ELR (cell line): ENCODE measurements at places on chromosomes 16 and 17.

DNA sequence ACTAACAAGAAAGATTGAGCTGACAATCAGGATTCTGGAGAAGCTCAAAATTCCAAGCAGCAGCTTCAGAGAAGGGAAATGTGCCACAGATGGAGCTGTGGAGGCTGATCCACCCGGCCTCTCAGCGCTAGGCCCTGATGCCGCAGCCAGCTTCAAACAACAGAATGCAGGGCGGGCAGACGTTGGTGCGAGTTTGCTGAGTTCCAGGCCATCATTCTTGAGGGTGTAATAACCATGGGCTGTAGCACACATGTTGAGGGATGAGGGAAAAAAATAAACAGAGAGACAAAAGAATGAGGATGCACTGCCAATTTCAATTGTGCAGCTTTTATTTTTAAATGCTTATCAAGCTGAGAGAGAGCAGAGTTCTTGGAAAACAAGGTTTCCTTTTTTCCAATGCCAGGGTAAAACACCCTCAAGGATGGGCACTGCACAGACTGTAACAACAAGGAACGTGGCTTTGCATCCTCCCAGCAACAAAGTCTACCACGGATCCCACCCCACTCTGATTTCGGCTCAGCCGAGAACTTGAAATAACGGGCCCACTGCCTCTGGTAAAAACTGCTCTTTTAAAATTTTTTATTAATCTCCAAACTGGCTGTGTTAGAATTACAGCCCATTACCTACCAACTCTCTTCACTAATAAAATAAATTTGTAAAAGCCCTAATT lies 90.2 kb downstream of the SMG6 start:
- peak; percentile 34 for DNase-seq

DNA sequence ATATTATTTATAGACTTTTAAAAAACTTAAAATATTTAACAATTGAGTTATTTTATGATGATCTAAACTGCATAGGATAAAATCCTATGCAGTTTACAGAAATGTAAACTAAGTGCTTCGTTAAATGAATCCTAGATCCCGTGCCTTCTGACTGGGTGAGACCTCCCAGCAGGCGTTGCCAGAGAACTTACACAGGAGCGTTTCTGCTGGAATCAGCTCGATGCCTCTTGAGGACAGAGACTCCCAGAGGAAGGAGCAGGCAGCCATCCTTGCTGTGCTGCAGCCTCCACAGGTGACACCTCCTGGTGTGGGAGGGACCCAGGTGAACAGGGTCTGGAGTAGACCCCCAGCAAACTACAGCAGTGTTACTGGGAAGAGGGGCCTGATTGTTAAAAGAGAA lies 160.4 kb downstream of the WWOX start:
- DNase-seq, result no peak

- DNase-seq, result no peak
These were observed 222.5 kb downstream of the FOXL1 start for GRCh38 chr16:86800894-86801293.

DNA sequence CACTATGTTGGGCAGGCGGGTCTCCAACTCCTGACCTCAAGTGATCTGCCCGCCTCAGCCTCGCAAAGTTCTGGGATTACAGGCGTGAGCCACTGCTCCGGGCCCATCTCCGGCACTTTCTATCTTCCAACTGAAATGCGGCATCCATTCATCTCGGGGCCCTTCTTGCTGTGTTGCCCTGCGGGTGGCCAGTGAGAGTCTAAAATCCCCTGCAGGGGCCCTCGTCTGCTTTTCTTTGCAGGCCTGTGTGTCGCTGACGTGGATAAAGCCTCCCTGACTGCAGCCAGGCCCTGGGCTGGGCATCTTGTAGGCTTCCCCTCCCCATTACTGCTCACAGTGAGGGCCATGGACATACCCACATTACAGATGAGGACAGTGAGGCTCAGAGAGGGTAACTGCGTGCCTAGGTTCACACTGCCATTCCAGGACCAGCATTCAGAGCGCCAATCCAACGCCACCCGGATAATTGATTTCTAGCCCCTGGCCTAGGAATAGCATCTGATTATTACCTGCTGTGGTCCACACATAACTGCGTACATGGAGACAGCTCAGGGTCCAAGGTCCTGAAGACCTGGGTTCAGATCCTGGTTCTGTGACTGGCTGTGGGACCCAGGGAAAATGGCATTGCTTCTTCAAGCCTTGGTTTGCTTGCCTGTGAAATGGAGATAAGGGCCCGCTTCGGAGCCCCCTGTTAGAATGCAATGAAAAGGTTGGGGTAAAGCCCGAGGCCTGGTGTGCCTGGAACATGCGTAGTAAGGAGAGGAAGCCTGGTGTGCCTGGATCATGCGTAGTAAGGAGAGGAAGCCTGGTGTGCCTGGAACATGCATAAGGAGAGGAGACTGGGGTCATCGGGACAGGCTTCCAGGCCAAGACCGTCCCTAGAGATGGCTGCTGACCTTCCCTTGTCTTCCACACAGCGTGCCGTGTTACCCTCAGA lies 25.0 kb downstream of the CRISPLD2 start:
- no peak for DNase-seq

DNA sequence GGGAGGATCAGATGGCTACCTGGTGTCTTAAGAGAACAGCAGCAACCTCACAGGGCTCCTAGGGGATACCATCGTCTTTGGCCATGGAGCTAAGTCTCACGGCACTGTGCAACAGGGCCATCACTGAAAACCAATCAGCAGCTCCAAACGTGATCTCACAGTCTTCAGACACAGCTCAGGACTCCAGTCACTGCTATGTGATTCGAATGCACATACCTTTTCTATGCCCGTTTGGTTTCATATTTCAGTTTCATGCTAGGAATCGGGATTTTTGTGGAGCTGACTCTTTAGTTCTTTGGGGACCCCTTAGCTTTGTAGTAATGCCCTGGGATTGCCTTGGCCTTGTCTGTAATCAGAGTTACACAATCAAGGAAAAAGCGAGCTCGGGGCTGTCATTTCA lies 162.8 kb upstream of the CDH11 start:
- DNase-seq, result no peak

DNA sequence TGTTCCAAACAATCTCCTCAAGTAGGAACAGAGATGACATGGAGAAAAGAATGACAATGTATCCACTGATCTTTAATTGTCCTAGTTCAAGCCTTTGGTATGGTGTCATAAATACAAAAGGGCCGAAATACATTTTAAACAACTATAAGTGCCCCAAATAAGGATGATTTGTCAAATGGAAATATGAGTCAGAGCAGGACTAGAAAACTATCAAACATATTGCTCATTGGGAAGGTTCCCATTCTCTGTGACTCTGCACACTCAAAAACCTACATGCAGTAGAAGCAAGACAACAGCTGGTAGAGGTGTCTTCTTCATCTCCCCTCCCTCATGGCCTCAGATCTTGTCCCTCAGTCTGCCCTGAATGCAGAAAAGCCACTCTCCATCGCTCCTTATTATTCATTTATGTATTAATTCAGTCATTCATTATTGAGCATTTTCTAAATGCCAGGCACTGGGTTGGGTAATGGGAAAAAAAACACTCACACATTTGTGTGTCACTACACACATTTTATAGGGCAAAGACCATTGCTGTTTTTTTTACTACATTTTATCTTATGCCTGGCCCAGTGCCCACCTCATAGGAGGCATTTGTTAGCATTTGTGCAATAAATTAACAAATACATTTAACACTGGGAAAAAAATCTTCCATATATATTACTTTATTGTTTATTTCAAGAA lies 10.1 kb downstream of the CA10 start:
- DNase-seq, result peak; percentile 81

- DNase-seq, result peak; percentile 94
These were observed 1.7 kb downstream of the MT2A start for GRCh38 chr16:56610017-56610608.

- no peak for DNase-seq
These were observed 61.7 kb upstream of the CLEC18A start for GRCh38 chr16:69889295-69889964.

- DNase-seq, result no peak
These were observed 114.0 kb upstream of the METRNL start for GRCh38 chr17:82965371-82965770.

DNA sequence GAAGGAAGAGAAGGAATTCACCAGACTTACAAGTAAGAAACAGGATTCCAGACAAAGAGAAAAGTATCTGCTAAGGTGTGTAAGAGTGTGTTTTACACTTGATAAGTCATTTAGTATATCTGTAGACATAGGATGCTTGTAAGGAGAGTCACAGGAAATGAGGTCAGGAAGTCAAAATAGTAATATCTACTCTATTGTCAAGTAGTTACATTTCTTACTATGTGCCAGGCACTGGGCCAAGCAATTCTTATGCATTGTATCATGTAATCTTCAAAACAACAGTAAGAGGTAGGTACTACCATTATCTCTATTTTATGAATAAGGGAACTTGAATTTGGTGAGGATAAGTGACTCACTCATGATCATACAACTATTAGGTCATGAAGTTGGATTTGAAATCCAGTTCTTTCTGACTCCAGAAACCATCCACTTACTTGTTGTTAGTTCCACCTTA lies 129.1 kb downstream of the SNX11 start:
- DNase-seq, result peak; percentile 99

- no peak for DNase-seq
These were observed 1082.1 kb upstream of the RBFOX1 start for GRCh38 chr16:6250511-6250910.

DNA sequence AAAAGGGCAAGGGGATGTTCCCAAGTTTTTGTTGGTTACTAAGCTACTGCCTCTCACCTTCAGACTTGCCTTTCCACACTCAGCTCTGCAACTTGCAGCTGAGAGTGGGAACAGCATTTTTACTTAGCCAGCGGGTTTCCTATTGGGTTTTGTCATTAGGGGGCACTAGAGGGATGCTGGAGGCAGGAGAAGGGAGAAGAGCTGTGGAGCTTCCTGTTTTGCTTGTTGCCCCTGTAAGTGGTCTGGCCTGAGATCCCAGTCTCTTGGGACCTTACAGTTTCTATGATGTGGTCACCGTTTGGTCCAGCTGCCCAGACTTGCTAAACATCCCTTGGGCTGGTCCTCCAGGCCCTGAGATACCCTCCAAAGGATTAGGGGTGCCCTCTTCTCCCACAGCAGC lies 209.6 kb upstream of the NLRP1 start:
- DNase-seq, result peak; percentile 37

GRCh38 chr17:17446666-17447155 lies 30.1 kb upstream of the MED9 start:
- DNase-seq, result no peak

DNA sequence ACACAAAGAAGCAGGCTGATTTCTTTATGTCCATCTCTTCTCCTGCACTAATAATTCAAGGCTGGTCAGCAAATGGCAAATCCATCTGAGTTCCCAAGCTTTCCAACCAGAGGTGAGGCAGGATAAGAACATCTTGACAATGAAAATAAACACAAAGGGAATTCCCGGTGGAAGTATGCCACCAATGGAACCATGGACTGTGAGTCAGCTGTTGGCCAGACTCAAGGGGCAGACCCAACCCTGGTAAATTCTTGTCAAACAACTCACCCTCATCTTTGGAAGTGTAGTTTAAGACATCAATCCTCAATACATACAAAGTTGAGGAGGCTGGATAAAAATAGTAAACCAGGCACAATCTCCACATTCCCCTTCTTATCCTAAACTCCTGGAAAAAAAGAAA lies 74.3 kb upstream of the CES5A start:
- DNase-seq, result peak; percentile 45

DNA sequence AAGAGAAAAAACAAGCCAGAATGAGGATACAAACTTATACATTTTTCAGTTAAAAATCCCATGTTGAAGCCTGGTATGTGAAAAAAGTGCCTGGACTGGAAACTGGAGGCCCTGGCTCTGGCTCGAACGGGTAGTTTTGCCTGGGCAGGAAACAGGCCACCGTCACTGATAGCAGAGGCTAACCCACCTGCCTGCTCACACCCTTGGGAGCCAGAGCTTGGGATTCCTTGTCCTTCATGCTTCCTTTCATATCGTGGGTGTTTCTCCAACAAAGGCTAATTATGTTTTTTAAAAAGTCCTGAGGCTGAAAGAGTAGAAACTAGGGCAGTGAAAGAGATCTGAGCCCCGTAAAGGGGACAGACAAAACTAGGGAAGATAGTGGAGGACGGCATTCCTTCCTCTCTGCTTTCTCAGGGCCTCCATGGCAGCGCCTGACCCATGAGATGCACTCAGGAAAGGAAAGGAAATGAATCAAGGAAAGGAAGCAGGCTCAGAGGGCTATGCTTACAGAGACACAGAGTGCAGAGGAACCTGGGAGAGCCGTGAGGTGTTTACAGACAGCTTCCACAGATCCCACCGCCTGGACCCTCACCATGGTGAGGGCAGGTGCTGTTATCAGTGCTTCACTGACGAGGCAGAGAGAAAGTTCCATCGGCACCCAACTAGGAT lies 138.1 kb downstream of the PARN start:
- no peak for DNase-seq

DNA sequence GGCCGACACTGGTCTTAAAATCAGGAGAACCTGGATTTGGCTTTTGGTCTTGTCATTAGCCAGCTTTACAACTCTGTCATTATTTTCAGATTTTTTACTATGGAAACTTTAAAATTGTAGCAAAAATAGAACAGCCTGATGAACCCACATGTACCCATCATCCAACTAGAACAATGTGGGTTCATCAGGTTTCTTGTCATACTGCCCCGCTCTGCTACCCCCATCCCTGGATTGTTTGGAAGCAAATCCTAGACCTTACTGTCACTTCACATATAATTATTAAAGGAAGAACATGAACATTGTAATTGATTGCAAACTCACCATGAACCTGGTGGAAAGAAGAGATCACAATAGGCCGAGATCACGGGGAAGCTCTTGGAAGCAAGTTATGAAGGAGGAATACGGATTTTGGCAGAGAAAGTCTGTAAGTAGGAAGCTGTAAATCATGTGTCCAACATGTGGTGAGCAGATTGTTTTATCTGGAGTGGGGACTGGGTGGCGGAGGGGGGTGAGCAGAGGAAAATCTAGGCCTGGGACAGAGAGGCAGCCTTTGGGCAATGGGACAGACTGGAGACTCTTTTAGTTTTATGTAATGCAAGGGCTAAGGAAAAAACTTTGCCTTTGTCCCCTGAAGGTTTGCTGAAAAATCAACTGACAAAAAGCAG lies 67.0 kb downstream of the PITPNC1 start:
- DNase-seq, result no peak

DNA sequence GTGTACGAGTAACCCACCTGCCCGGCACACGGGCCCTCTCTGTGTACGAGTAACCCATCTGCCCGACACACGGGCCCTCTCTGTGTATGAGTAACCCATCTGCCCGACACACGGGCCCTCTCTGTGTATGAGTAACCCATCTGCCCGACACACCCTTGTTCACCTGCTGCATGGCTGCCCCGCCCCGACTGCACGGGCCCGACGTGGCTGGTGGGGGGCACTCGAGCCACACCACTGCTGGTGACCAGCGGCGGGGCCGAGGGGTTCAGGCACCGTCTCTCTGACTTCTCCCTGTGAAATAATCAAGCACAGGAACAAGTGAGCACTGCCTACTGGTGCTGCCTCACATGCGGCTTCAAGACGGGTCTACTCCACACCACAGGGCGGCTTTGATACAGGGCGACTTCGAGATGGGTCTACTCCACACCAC lies 22.1 kb downstream of the MAP1LC3B start:
- DNase-seq, result peak; percentile 48
